ENCODE measurements at places on chromosomes 3 and 15.

DNA sequence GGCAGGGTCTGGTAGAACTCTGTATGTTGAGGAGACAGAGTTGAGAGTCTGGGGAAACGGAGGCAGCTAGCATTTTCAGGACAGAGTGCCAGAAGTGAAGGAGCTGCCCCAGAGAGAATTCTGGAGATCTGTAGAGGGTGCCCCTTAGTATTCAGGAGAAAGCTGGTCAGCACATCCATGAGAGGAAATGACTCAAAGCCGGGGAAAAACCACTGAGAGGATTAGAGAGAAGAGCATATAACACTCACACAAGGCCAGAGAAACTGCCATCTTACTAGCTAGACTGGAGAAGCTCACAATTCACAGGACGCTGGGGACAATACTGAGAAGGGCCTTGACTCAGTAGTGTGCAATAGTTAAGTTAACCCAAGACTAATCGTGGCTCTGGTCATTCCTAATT, 75.7 kb upstream of the DPPA4 start:
- no peak for DNase-seq

DNA sequence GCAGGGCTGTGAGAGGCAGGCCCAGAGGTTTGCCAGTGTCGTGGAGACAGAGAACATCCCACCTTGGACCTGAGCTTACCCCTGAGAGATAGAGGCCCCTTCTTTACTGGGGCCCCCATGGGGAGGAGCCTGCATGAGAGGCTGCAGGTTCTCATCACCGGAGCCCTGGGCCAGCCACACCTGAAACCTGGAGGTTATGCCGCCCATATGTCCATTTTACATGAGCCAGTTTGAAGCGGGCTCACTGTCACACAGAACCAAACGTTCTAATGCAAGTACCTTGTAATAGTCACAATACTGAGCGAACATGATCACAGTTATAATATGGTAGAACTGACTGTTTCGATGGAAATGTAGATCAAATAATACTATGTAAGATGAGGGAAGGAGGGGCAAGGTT, 6.3 kb upstream of the IQSEC1 start:
- no peak for DNase-seq

DNA sequence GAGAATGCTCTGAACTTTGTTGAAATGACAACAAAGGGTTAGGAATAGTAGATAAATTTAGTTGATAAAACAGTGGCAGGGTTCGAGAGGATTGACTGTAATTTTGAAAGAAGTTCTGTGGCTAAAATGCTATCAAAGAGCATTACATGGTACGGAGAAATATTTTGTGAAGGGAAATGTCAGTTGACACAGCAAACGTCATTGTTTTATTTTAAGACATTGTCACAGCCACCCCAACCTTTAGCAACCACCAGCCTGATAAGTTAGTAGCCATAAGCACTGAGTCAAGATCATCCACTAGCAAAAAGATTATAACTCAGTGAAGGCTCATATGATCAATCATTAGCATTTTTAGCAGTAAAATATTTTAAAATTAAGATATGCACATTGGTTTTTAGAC, 8.7 kb upstream of the ST3GAL6 start:
- DNase-seq = no peak

- no peak for DNase-seq
Observed at GRCh38 chr3:196096382-196096953, 14.6 kb upstream of the TFRC start.

- DNase-seq = no peak
Observed at GRCh38 chr3:87691109-87691508, 367.7 kb downstream of the CGGBP1 start.

GRCh38 chr15:75725006-75725718, 12.5 kb upstream of the CSPG4 start:
- DNase-seq = no peak

GRCh38 chr3:176697284-176697889, 499.9 kb downstream of the TBL1XR1 start:
- no peak for DNase-seq

DNA sequence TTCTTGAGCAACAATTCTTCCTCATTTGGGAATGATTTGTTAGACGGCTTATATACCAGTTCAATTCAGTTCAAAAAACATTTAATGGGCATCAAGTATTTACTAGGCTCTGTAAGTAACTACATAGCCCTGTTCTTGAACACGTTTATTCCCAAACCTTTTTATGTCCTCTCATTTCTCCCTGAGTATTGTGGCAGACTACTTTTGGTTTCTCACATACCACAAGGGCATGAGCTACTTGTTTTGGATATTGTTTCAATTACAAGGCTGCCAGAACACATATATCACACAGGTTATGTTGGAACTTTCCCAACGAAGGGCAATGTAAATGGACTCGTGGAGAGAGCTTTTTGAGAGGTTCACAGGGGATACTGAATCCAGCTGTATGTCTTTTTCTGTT, 363.8 kb upstream of the NAALADL2 start:
- no peak for DNase-seq

GRCh38 chr3:105730801-105731354, 137.9 kb downstream of the CBLB start:
- DNase-seq = no peak

DNA sequence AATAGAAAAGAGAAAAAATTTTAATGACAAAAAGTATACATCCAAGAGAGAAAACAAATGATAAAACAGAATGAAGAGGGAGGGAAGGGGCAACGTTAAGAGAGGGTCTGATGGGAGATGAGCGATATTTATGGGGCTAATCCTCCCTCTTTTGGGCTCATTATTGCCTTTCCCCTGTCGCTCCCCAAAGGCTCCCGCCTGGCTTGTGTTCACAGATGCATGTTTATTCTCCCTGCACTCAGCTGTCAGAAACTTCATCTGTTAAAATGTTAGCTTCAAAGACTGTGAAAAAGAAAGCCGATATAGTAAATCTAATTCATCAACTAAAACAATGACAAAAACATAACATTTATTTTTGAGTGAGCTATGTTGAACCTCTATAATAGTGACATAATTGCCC, 74.3 kb downstream of the GABRB3 start:
- no peak for DNase-seq
